ENCODE measurements at places on chromosomes 3 and 15.

- H3K4me1 ChIP-seq = no peaks in the 10 kb centered on the region
- no peak overlapping the region for H3K4me3 ChIP-seq
- no peak overlapping the region for H3K27ac ChIP-seq
- H3K36me3 ChIP-seq = no peaks in the 10 kb centered on the region
These were observed 133.1 kb downstream of the MEGF11 start for GRCh38 chr15:66120422-66120821.

- H3K36me3 ChIP-seq = no peaks in the 10 kb centered on the region
- no peak overlapping the region for H3K4me3 ChIP-seq
- H3K4me1 ChIP-seq = peaks cover 18% of the 10 kb centered on the region
- H3K27me3 ChIP-seq = no peaks in the 10 kb centered on the region
- DNase-seq = no peak
These were observed 502.1 kb upstream of the RASGRP1 start for GRCh38 chr15:39066677-39067076.

DNA sequence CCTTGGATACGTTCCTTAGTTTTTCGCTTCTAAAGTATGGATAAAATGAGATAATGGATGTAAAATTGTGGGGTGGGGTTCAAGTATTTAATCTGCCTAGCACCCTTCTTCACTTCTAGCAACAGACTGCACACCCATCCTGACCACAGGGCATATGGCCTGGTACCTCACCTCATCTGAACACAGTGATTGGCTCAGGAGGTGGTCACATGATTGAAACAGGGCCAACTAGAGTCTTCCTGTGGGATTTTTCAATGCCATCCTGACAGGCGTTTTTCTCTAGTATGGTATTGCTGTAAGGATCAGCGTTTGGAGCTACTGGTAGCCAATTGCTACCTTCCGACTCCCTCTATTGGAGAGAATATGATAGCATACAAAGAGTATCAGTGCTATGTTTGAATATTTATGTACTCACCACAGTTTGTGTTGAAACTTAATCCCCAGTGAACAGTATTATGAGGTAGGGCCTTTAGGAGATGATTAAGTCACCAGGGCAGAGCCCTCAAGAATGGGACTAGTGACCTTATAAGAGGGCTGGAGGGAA is 172.2 kb downstream of the PPM1L start:
- DNase-seq = no peak
- no peaks in the 10 kb centered on the region for H3K36me3 ChIP-seq
- no peak overlapping the region for H3K4me3 ChIP-seq

- peaks cover 2% of the 10 kb centered on the region for H3K36me3 ChIP-seq
- H3K4me3 ChIP-seq = no peak overlapping the region
- H3K27ac ChIP-seq = no peak overlapping the region
These were observed 13.8 kb upstream of the MUSTN1 start for GRCh38 chr3:52848617-52849016.

DNA sequence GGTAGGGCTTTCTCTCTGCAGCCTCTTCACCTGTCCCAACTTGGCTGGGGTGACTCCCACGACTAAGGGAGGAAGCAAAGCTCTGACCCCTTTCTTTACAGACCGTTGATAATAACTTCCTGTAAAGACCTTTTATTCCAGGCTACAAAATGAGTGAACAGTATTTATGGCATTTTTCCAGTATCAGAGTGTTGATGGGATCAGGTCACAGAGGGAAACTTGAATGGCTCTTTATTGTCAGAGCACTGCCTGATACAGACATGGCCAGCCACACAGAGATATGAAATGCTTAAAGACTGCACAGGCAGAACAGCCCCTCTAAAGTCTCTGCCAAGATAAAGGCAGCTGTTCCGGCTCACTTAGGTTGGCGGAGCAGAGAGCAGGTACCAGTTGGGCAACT is 1033.9 kb upstream of the NR2F2 start:
- H3K4me3 ChIP-seq = no peak overlapping the region
- H3K4me1 ChIP-seq = no peaks in the 10 kb centered on the region
- DNase-seq = no peak
- no peaks in the 10 kb centered on the region for H3K36me3 ChIP-seq
- no peaks in the 10 kb centered on the region for H3K27me3 ChIP-seq

DNA sequence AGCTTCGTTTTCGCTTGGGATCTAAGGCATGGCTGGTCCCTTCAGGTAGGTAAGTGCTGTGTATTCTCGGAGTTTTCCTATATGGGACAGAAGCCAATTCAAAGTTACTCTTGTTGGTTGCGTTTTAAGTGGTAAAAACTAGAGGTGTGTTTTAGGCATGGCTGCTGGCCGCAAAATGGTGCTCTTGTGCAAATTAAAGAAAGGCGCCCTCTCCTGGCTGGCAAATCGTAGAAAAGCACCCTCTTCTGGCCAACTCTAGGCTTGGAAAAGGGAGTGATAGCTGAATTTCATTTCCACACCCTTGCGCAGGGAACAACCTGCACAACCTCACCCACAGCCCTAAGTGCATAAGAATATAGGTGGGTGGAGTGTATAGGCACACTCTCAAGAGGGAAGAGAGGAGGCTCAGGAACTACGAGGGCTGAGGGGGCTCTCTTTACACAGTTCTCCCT is 23.5 kb downstream of the DRD3 start:
- H3K27me3 ChIP-seq = no peaks in the 10 kb centered on the region
- no peak overlapping the region for H3K27ac ChIP-seq
- DNase-seq = no peak
- H3K36me3 ChIP-seq = no peaks in the 10 kb centered on the region
- H3K4me3 ChIP-seq = no peak overlapping the region
- no peaks in the 10 kb centered on the region for H3K4me1 ChIP-seq

- DNase-seq = no peak
- H3K27me3 ChIP-seq = no peaks in the 10 kb centered on the region
- H3K27ac ChIP-seq = no peak overlapping the region
- no peaks in the 10 kb centered on the region for H3K4me1 ChIP-seq
- H3K4me3 ChIP-seq = no peak overlapping the region
- H3K36me3 ChIP-seq = no peaks in the 10 kb centered on the region
These were observed 122.7 kb downstream of the PLD1 start for GRCh38 chr3:171687581-171687980.

DNA sequence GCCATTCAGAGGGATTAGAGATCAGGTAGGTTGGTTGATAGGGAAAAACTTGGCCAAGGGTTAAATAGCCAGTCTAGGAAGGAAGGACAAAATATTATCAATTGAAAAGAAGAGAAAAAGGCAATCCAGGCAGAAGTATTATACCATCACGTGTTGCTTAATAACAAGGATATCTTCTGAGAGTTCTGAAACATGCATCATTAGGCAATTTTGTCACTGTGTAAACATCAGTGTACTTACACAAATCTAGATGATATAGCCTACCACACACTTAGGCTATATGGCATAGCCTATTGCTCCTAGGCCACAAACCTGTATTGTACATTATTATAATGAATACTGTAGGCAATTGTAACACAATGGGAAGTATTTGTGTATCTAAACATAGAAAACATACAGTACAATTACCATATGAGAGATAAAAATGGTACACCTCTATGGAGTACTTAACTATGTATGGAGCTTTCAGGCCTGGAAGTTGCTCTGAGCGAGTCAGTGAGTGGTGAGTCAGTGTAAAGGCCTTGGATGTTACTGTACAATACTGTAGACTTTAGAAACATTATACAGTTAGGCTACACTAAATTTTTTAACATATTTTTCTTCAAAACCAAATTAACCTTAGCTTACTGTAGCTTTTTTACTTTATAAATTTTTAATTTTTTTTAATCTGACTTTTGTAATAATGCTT is 2.7 kb downstream of the TEX55 start:
- no peaks in the 10 kb centered on the region for H3K27me3 ChIP-seq
- no peak for DNase-seq
- H3K36me3 ChIP-seq = no peaks in the 10 kb centered on the region
- H3K4me3 ChIP-seq = no peak overlapping the region
- peaks cover 10% of the 10 kb centered on the region for H3K4me1 ChIP-seq

GRCh38 chr15:100918690-100919480 is at the start of gene LRRK1:
LRRK1 (plus strand) TSS chr15:100919357; CDS start chr15:100924633, 5,276 bp downstream.
- H3K27me3 ChIP-seq = no peaks in the 10 kb centered on the region
- no peaks in the 10 kb centered on the region for H3K36me3 ChIP-seq
- H3K27ac ChIP-seq = no peak within 1 kb of the TSS
- DNase-seq = peak; percentile 65
- peak within 1 kb of the TSS; percentile 83 for H3K4me3 ChIP-seq

DNA sequence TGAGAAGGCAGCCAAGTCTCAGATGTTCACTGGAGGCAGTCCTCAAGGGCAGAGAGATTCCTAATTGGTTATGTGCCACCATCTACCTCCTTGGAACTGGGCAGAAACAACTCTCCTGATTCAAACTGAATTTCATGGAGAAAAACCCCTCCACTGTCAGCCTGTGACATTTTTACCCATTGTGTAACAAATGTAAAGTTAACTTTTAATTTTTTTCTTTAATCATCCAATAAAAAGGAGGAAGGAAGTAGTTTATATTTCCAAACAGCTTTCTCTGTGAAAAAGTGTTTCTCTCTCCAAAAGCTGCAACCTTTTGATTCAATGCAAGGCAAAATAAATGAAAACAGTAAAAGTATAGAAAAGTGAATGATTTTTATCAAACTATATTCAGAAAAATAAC is 510 bp upstream of the COLQ start:
- no peak overlapping the region for H3K4me3 ChIP-seq
- no peaks in the 10 kb centered on the region for H3K4me1 ChIP-seq
- H3K27me3 ChIP-seq = no peaks in the 10 kb centered on the region

- DNase-seq = no peak
- H3K4me3 ChIP-seq = no peak overlapping the region
- no peaks in the 10 kb centered on the region for H3K36me3 ChIP-seq
- H3K27me3 ChIP-seq = no peaks in the 10 kb centered on the region
These were observed 115.0 kb downstream of the POLQ start for GRCh38 chr3:121430664-121431215.

- no peaks in the 10 kb centered on the region for H3K27me3 ChIP-seq
- no peak for DNase-seq
- H3K36me3 ChIP-seq = no peaks in the 10 kb centered on the region
- peaks cover 17% of the 10 kb centered on the region for H3K4me1 ChIP-seq
- no peak overlapping the region for H3K4me3 ChIP-seq
- no peak overlapping the region for H3K27ac ChIP-seq
These were observed 2.3 kb upstream of the EIF2AK4 start for GRCh38 chr15:39931615-39932014.

DNA sequence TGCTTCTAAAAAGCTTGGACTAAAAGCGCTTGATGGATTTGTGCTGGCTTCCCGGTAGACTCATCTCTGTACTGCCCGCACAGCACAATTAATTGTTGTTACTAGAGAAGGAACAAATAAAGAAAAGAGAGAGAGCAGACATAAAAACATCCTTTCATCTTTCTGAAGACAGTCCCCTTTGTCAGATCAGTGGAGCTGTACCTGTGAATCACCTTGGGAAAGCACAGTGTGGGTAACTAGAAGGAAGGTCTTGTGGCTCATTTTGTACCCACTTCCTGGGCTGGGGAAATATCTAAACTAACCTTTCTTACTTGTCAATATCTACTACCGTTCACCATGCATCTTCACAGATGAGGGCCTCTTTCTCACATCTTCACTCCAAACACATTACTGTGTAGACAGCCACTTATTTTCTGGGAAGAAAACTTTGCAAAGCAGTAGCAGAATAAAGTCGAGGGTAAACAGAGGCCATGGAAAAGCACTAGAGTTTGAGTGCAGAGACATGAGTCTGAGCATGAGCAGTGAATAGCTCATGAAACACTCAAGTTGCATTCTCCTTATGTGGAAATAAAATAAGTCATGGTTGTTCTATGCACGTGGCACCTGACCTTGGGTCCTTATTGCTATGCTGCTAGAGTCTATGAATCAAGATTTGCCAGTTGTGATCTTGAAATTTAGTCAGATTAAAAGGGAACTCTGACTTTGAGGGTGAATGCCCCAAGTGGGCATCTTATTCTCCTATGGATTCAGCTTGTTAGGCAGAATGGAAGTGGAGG is 169.3 kb downstream of the LPP start:
- H3K4me1 ChIP-seq = no peaks in the 10 kb centered on the region
- no peak overlapping the region for H3K4me3 ChIP-seq
- H3K36me3 ChIP-seq = no peaks in the 10 kb centered on the region
- H3K27ac ChIP-seq = no peak overlapping the region
- no peak for DNase-seq

DNA sequence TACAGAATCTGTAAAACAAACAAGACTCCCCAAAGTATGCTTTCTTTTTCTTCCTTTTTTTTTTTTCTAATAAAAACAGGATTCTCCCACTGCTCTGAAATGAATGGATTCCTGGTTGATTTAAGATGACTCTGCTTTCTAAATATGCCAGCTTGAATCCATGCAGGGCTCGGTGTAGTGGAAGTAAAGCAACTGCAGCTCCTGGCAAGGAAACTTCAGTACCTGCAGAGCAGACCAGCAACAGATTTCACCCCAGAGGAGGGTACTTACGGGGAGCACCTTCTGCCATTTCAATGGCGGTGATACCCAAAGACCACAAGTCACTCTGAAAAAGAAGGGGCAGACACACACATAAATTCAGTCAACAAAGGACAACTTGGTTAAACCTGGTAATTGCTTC is 150.5 kb upstream of the SLC2A2 start:
- H3K36me3 ChIP-seq = no peaks in the 10 kb centered on the region
- H3K27me3 ChIP-seq = no peaks in the 10 kb centered on the region
- H3K4me3 ChIP-seq = no peak overlapping the region
- no peak overlapping the region for H3K27ac ChIP-seq

- DNase-seq = no peak
- H3K4me1 ChIP-seq = 0 out of 2 replicates have a peak, but pooled peaks cover 11% of the 10 kb centered on the region
- H3K27me3 ChIP-seq = no peaks in the 10 kb centered on the region
- no peaks in the 10 kb centered on the region for H3K36me3 ChIP-seq
These were observed 17.7 kb downstream of the ATG7 start for GRCh38 chr3:11289864-11290263.

DNA sequence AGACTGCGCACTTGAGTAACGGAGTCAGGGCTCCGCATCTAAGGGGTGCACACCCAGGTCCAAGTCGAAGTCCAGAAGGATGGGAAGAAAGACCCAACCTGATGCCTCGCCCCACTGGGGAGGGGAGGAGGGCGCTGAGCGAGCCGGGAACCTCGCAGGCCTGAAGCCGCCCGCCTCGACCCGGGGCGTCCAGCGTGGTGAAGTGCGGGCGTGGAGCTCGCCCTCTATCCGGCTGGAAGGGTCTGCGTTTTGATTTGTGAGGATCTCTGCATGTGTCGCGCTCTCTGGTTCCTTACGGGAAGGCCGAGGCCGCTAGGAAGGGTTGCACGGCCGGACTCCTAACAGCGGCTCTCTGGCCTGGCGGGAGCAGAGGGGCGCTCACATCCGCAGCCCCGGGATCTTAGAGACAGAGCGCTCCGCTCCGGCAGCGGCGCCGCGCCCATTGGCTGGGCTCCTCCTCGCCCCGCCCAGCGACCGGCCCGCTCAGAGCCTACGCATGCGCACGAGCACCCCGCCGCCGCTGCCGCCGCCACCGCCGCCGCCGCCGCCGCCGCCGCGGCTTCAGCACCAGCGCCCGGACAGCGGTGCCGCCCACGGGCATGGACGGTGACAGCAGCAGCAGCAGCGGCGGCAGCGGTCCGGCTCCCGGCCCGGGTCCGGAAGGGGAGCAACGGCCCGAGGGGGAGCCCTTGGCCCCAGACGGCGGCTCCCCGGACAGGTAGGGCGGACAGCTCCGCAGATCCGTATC is at the start of gene DISP2:
TSS of gene DISP2 (plus strand) at position 497 of the 748 bp plus-strand sequence. CDS start at position 600, 103 bp downstream.
- H3K4me1 ChIP-seq = peaks cover 31% of the 10 kb centered on the region
- H3K27me3 ChIP-seq = no peaks in the 10 kb centered on the region
- H3K27ac ChIP-seq = no peak within 1 kb of the TSS
- H3K4me3 ChIP-seq = peak within 1 kb of the TSS; percentile 64
- peak; percentile 86 for DNase-seq

Data from Caco-2 (cell line).